ENCODE measurements at places on chromosomes 3 and 15.

GRCh38 chr3:16890597-16891333 is 6.0 kb downstream of the PLCL2 start:
- DNase-seq, result no peak

DNA sequence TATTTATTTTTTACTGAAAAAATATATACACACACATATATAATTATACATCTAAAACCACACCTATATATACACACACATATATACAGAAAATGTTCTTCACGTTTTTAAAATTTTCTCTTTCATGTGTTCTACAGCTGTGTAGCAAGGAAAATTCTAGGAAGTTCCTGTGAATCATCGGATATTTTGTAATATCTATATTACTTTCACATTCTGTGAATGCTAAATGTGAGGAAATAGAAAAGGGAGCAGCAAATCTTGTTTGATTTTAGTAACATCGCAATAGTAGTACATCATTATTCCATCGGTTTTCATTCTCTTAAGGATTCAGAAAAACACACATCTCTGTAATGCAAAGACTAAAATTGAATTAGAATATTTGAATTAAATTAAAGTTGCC is 836.8 kb upstream of the NECTIN3 start:
- DNase-seq, result no peak

DNA sequence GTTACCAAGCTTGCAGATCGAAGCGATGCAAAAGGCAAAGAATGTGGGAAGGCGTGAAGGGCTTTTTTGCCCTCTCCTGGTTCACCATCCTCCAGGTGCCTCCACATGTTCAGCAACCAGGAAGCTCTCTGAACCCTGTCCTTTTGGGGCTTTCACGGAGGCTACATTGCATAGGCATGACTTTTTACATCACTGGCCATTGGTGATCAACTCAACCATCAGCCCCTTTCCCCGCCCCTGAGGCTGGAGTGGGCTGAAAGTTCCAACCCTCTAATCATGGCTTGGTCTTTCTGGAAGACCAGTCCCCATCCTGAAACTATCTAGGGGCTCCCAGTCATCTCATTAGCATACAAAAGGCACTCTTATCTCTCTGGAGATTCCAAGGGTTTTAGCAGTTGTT is 52.6 kb downstream of the UACA start:
- no peak for DNase-seq

DNA sequence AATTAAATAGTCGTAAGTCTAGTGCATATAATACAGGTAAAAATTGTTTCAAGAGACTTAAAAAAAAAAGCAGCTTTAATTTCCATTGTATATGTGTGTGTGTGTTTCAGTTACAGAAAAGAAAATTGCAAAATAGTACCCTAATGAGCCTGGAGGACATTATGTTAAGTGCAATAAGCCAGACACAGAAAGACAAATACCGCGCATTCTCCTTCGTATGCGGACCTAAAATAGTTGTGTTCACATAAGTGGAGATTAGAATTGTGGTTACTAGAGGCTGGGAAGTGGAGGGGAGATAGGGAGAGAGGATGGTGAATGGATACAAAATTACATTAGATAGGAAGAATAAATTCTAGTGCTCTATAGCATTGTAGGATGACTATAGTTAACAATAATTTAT is 3.6 kb downstream of the MESD start:
- no peak for DNase-seq

GRCh38 chr3:45693941-45694521 is 4.8 kb downstream of the SACM1L start:
- DNase-seq, result no peak

- no peak for DNase-seq
These were observed 15.9 kb upstream of the TMEM42 start for GRCh38 chr3:44845528-44846520.

- DNase-seq, result no peak
These were observed 42.6 kb upstream of the BNC1 start for GRCh38 chr15:83327041-83327440.

- DNase-seq, result no peak
These were observed 51.3 kb downstream of the LRIG1 start for GRCh38 chr3:66449411-66449974.

DNA sequence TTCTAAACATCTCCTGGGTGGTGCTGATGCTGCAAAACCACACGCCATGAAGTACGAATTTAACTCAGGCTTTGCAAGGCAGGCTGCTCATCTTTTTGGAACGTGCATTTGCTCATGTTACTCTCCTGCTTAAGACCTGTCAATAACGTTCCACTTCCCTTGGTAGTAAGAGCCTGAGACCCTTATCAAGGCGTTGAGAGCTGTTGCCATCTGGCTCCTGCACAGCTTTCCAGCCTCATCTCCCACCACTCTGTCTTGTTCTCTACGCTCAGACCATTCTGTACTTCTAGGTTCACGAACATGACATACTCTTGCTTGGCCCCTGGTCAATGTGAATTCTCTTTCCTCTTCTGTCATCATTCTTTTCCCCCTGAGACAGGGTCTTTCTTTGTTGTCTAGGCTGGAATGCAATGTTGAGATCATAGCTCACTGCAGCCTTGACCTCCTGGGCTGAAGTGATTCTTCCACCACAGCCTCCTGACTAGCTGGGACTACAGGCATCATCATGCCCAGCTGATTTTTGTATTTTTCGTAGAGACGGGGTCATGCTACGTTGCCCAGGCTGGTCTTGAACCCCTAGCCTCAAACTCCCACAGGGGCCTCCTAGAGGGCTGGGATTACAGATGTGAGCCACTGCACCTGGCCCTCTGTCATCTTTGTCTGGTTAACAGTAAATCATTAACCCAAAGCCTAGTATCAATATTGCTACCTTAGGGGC is 202.8 kb downstream of the CADPS start:
- DNase-seq, result no peak

DNA sequence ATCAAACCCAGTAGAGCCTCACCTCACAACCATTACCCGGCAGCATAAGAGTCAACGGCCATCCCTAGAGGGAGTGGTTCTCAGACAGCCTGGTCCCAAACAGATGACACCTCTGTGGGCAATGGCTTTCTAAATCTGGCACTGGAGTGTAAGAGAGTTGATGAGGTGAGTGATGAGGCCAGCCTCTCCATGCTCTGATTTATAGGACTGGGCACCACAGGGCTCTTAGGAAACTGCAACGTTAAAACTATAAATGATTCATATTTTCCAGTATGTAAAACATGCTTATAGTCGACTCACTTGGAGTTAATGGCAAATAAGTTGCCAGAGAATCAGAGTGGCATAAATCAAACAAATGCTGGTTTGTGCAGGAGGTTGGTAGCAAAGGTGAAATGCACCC is 187.7 kb downstream of the GREM1 start:
- DNase-seq, result no peak

- no peak for DNase-seq
These were observed 55.4 kb downstream of the DCBLD2 start for GRCh38 chr3:98846101-98846500.

- DNase-seq, result no peak
These were observed 9.8 kb downstream of the TM2D3 start for GRCh38 chr15:101642361-101642760.

- peak; percentile 39 for DNase-seq
These were observed 165.8 kb downstream of the GOLIM4 start for GRCh38 chr3:167929968-167930367.

- no peak for DNase-seq
These were observed 438.6 kb downstream of the WDR72 start for GRCh38 chr15:53320816-53321215.

DNA sequence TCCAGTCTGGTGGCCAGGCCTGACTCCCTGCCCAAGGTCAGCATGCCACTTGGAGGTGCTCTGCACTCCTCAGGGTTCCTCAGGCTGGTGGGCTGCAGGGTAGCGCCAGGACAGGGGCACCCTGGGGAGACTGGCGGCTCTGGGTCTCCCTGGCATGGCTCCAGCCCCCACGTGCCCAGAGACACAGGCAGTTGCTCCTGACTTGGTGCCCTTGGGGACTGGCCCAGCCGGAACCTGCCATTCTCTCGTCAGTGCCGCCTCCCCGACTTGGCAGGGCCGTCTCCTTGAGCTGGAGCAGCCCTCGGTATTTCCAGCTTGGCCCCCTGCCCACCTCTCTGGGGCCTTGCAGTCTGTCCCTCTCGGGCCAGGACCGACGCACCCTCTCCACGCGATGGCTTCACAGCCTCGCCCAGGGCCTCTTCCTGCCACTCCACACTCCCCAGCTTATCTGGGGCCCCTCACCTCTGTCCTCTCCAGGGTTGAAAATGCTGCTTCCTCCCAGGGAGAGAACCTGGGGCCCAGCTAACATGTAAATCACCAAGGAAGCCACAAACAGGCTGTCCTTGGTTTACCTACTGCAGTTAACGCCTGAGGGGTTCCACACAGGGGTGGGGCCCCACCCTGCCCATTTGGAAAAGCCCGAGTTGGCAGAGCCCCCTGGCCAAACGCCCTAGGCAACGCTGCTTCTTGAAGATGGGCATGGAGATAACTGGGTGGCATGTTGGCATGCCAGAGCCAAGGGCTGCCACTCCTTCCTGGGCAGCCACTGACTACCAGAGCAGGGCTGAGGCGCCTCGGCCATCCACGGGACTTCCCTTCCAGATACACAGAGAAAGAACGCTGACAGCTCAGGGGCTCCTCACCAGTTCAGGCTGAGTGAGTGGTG is 61.4 kb downstream of the SMAD6 start:
- DNase-seq, result no peak

DNA sequence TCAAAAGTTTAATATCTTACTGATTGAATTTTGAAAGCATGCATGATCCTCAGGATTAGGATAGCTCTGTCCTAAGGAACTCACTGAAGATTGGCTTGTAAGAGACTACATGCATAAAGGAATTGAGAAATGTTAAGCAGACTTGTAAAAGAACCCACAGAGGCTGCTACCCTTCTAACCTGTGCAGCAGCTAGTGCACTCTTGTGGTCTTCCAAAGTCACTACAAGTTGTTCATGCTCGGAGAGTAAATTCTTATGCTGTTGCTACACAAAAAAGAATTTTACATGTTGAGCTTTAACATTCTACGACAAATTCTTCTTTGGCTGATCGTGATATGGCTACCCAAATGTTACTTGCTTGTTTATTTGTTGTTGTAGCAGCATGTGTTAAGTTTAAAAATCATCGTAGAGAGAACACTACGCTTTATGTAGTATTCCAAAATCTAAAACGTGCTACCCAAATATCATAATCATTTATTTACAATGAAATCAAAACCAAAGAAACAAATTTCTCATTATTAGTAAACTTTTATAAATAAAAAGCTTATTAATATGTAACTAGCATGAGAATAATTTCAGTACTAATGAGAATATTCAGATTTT is 55.0 kb downstream of the GOLIM4 start:
- peak; percentile 24 for DNase-seq

- no peak for DNase-seq
These were observed 10.0 kb upstream of the P3H2 start for GRCh38 chr3:190130696-190131095.

DNA sequence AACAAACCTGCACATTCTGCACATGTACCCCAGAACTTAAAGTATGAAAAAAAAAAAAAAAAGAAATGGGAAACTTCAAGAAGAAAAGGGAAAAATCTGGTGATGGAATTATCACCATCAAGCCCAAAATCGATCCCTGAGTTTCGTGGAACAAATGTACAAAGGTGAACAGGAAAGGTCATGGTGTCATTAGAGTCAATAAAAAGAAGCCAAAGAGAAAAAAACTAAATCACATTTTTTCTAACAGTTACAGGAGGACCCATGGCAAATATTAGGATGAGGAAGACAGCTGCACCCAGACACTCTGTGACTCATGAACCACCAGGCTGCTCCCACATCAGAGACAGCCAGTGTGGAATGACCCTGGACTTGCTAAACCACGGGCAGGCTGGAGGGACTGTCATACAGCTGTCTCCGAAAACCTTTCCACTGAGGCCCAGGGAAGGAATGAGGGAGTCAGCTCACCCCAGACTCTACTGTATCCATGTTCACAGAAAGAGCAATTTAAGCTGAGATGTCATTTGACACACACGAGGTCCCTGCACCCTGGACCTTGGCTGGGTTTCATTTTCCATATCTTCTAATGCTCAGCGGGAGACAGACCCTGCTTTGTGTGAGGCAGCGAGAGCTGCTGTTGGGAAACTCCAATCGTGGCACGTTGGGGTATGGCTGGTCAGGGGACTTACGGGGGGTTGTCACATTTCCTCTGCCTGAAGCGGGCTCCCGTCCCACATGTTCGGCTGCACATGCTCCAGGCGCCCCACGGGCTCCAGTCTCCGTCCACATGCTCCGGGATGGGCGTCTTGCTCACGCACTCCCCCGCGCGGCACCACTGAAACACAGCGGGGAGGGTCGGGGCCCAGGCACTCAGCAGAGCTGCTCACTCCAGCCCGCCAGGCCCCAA is 210.2 kb downstream of the ADAMTS17 start:
- DNase-seq, result no peak

- DNase-seq, result no peak
These were observed 1.7 kb upstream of the RARB start for GRCh38 chr3:25426408-25426807.

DNA sequence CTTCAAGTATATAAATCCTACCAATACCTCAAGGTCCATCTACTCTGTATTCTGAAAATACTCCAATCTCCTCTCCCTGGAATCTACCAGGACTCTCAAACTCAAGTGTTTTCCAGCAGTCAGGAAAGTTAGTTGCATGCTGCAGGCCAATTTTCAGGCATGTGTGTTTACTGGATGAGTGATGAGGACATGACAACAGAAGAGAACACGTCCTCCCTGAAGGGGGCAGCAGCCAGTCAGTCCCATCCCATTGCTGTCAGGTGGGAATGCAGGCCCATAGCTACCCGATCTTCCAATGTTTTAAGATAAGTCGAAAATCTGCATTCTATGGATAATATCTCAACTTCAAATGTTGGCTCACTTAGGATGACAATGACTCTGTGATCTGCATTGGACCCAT is 496.2 kb downstream of the FHIT start:
- DNase-seq, result no peak

GRCh38 chr3:107966276-107966675 is 124.6 kb downstream of the CD47 start:
- DNase-seq, result no peak

DNA sequence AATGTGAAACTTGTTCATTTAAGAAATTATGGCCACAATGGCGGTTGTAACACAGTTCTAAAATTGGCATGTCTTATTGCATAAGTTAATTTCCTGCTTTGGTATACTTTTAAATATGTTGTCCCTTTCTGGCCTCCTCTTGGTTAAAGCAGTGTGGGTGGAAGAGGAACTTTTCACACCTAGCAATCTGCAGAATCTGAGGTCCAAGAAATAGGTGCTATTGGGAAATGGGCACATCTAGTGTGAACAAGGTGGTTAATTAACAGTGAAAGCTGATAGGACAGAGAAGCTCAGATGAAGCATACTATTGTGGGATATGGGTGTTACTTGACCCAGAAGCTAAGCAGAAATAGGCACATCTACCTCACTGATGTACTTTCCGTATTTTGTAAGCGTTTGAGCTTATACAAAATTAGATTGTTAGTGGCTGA is 10.6 kb downstream of the CMC1 start:
- no peak for DNase-seq

- no peak for DNase-seq
These were observed 714 bp downstream of the ECT2 start for GRCh38 chr3:172751175-172751704.

Data from NCI-H345 (cell line).